ENCODE measurements at places on chromosomes 6 and 20. TPM values are rescaled to one million over a fixed set of nuclear protein-coding genes. Genes with fewer than 3 reads are reported as not detected.

PTPRA gene
- 71.7 TPM for total RNA-seq

ABHD16B gene
- total RNA-seq, result not detected

RHAG gene
- 6.7 TPM for total RNA-seq

CASP8AP2 gene
- total RNA-seq, result 14.3 TPM
